Jurkat, Clone E6-1 (cell line): ENCODE measurements at places on chromosomes 6 and 20.

GRCh38 chr6:6694368-6694780, 105.9 kb downstream of the LY86 start:
- no peak for DNase-seq

- no peak for DNase-seq
Measured at GRCh38 chr20:38343311-38344106, 2.8 kb upstream of the LBP start.

GRCh38 chr6:20924911-20925543, 390.8 kb downstream of the CDKAL1 start:
- DNase-seq = no peak

DNA sequence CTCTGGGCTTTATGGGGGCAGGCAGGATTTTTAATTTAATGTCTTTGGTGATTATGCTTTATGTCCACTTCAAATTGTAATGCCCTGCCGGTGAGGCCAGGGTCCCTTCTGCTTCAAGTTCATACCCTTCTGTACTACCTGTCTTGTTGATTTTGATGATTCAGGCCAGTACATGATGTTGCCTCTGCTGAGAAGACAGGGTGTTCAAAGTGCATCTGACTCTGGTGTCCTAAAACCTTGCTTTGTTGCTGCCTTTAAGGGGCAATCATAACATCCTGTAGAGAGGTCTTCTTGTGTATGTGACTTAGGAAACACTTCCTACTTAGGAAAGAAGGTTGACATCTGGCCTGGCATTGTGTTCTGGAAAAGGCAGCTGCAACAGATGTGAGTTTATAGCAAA, 113.2 kb downstream of the TMEM170B start:
- no peak for DNase-seq

DNA sequence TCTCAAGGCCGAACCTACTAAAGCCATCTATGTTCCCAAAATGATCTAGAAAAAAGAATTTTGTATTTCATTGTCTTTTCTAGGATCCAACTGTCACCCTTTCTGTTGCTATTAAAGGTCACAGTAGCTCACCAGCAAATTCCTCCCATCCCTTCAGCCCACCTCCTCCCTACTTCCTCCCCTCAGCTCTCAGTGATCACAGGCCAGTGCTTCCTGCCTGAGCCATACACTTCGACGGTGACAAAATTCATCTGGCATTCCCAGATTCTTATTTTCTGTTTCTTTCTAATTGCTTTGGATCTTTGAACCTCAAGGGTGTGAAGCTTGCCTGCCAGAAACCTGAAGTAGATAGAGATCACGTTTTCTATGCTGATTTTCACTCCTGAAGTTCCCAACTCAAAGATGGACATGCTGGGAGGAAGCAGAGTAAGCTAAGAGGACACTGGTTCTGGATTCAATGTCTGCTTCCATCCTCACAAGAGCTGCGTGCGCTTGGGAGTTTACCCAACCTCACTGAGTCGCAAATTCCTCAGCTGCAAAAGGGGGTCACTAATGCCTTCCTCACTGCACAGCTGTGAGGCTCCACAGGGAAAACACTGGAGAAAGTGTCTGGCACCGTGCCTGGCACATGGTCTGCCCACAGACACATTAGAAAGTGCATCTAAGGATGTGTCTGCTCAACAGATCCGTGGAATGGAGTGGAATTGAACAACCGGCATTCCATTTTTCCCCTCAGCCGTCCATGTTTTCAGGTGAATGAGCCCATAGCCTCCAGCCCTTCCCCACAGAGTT, 34.5 kb downstream of the MDGA1 start:
- DNase-seq = no peak

DNA sequence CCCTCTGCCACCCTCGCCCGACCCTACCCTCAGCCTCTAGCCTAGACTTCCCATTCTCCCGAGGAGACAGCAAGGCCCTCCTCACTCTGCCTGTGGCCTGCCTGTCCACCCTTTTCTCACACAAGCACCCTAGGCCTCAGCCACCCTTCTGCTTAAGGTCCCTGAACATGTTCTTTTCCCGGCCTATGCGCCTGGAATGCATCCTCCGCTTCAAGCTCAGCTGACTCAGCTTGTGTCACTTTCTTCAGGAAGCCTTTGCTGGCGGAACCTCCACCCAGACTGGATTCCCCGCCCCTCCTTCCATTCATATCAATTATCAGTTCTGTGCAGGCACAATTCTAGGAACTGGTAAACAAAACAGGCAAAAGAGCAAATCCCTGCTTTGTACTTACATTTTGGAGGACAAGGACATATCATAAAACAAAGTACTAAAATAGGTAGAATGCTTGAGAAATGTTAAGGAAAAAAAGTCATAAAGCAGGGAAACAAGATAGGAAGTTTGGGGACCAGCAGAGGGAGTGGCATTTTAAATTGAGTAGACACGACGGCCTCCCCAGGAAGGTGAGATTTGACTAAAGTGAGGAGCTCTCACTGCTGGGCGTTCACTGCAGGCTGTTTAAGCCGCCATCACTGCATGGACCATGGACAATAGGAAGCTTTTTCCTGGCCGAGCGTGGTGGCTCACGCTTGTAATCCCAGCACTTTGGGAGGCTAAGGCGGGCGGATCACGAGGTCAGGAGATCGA, 17.9 kb upstream of the SNHG17 start:
- no peak for DNase-seq

DNA sequence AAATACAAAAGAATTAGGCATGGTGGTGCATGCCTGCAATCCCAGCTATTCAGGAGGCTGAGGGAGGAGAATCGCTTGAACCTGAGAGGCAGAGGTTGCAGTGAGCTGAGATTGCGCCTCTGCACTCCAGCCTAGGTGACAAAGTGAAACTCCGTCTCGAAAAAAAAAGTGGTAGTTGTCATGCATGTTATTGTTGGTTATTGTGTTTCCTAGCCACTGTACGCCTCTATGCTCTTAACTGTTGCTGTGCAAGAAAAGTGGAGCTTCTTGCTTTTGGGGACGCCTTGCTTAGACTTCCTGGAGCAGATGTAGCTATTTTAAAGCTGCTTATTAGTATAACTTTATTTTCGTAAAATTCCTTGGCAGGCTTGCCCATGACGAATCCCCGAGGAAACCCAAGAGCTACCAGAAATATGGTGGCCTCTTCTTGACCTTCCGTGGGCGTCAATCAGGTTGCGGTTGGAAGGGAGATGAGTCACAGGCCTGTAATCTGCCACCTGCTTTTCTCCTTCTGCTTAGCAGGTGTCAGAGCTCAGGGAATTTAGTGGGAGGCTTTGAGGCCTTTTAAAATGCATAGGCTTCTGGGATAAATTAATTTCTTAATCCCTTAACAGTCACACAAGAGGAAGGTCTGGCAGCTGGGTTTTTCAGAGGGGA, 17.3 kb downstream of the GABRR2 start:
- DNase-seq = no peak

GRCh38 chr6:151289399-151290007, 49.7 kb downstream of the AKAP12 start:
- DNase-seq = peak; percentile 65

- DNase-seq = no peak
Measured at GRCh38 chr6:53766930-53767329, 27.9 kb upstream of the LRRC1 start.

GRCh38 chr6:145349950-145350510, 385.3 kb downstream of the EPM2A start:
- DNase-seq = no peak

- no peak for DNase-seq
Measured at GRCh38 chr6:123089226-123089625, 93.2 kb downstream of the CLVS2 start.

DNA sequence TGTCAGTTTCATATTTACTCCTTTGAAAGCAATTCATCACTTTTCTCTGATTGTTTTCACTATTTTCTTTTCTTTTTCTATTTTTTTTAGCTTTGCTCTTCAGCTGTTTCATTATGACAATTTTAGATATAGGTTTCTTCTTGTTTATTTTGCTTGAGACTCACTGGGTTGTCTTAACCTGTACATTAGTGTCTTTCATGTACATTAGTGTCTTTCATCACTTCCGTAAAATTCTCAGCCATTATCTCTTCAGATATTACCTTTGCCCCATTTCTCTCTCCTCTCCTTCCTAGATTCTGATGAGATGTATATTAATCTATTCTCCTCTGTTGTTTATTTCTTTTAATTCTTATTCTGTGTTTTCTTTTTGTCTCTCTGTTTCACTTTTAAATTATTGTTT, 14.5 kb upstream of the TBPL1 start:
- no peak for DNase-seq

- peak; percentile 75 for DNase-seq
Measured at GRCh38 chr20:44683263-44684046, 31.7 kb upstream of the CCN5 start.

- no peak for DNase-seq
Measured at GRCh38 chr6:72133324-72133723, 247.0 kb downstream of the RIMS1 start.

- no peak for DNase-seq
Measured at GRCh38 chr6:20978151-20978614, 443.9 kb downstream of the CDKAL1 start.

DNA sequence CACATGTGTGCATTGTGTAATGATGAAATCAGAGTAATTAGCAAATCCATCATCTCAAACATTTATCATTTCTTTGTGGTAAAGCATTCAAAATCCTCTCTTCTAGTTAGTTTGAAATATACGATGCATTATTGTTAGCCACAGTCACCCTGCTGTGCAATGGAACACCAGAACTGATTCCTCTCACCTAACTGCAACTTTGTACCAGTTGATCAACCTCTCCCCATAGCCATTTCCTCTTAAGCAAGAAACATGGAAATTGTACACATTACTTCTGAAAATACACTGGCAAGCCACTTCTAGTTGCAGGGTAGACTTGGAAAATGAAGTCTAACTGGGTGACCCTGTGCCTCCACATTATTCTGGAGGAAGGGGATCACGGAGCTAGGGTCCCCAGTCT, 58.1 kb upstream of the ESR1 start:
- DNase-seq = no peak
